ENCODE measurements at places on chromosomes 5 and 9.

DNA sequence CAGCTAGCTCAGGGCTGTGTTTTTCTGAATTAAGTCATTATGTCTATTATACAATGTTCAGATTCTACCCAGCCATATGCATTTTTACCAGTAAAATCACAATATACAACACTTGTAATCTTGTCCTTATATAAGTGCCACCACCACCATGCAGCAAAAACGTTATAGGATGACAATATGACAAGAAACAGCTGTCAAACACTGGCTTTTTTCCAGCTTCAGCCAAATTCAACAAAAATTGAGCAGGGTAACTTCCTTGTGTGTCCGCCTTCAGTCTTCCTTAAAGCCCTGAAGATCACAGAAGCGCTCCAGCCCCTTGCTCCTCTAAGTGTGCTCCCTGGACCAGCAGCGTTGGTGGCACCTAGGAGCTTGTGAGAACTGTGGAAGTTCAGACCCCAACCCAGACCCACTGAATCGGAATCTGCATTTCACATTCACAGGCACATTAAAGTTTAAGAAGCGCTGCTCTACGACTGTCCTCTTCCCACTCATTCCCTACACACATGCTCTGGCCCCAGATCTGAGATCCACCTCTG is 111.8 kb downstream of the LHFPL2 start:
- no peak for DNase-seq

GRCh38 chr9:106112935-106113334 is 418.6 kb downstream of the TMEM38B start:
- no peak for DNase-seq

DNA sequence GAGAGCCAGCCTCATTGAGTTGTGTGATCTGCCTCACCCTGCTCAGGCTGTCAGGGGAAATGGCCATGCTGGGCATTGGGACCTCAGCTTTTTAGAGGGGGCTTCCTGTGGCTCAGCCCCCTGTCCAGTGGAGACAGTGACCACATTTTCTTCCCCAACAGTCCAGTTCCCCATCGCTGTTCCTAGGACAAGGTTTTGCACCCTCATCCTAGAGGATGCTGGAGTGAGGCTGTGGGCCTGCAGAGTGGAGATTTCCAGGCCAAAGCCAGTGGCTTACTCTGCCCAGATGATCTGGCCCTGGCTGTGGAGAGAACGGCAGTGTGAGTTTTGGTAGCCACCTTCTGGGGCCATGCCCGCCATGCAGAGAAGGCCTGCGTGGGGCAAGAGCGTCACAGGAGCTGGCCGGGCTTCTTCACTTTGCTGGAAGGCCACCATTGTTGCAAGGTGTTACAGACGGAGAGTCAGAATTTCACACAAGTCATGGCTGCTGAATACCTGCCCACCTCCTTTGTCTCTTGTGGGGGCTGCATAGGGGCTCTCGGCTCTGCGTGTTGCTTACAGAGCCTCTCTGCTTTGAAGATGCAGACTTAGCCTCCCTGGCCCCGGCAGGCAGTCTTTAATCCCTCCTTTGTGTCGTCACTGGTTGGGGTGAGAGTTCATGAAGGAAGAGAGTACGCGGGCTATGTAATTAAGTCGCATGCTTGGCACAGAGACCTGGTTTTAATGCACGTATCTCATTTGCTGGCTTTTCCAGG is 35.2 kb upstream of the PITX1 start:
- DNase-seq, result no peak

- DNase-seq, result no peak
Measured at GRCh38 chr5:11640158-11640873, 263.9 kb downstream of the CTNND2 start.

DNA sequence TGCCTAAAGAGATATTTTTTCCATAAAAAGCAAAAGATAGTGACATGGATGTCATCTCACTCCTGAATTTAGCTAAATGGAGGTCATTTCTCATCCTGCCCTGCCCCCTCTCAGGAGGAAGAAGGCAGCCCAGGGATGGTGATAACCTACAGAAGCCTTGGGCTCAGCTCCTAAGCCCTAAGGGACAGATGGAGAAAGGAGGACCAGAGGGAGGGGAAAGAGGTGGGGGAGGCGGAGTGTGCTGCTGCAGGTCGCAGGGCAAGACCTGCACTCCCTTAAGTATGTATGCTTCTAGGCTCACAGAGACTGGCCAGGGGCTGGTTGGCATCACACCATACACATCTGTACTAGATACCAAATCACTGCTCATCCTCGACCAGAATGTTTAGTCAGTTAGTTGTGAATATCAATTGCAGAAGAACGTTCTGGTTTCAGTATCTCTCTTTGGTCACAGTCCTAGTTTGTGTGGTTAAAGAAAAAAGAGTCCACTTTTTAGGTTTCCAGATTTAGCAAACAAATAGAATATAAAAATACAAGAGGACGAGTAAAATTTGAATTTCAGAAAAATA is 18.4 kb upstream of the CDKN2AIPNL start:
- DNase-seq, result no peak

DNA sequence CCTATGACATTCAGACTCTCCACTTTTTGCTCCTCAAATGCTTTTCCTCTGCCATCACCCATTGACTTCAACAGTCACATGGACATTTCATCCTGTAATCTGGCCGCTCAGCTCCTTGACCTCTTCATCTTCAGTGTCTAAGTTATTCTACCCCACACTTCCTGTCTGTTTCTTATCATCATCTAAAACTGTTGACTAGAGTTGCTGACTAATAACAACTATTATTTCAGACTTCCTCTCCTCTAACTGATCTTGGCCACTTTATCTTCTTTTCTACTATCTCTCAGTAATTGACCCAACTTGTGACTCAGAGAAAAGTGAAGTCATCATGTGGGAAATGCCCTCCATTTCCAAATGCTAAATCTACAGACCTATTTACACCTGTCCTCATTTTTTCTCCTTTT is 254.7 kb upstream of the TRPC7 start:
- DNase-seq, result no peak

GRCh38 chr9:125260561-125260960 is 1.1 kb upstream of the GAPVD1 start:
- no peak for DNase-seq

GRCh38 chr5:150560401-150561191 is 52.7 kb downstream of the NDST1 start:
- DNase-seq, result peak; percentile 64

DNA sequence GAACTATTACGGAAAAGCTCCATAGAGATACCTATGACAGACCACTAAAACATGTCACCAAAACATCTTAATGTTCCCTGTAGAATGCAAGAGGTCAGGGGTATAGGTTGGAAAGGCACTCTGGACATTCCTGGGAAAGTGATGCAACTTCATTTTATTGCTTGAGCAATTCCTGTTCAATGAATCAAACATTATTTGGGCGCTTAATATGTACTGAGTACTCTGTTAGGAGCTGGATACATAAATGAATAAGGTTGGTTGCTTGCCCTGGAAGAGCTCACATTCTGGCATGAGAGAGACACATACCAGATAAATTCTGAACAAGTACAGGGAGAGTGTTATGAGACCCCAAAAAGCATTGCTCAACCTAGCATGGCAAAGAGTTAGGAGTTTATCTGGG is 408.9 kb upstream of the DMAC1 start:
- no peak for DNase-seq

DNA sequence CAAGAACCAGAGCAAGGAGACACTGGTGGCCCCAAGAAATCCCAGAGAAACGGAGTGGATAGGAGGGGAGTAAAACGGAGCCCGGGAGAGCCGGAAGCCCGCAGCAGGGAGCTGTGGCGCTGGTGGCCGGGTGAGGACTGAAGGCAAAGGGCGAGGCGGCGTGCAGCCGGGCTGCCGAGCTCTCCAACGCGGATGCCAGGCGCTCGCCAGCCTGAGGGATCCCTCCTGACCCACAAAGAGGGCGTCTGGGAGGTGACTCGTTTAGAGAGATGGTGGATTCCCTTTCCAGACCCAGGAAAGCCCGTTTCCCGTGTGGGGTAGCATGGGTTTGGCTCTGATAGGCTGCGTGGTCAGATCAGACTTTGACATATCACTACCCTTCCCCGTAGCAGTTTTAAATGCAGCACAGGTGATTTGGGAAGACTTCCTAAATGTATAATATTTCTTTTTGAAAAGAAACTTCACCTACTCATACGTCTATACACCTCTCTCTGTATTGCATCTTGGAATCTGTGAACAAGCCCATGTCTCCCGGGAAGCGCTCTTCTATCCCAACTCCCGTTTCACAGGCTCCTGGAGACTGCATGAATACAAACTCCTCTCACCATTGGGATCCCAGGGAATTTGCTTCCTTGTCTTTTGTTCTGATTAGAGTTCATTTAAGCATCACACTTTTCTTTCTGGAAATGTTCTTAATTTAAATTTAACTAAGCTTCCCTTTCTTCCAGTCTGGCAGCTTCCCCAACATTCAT is 158.1 kb downstream of the C9orf152 start:
- DNase-seq, result peak; percentile 42

DNA sequence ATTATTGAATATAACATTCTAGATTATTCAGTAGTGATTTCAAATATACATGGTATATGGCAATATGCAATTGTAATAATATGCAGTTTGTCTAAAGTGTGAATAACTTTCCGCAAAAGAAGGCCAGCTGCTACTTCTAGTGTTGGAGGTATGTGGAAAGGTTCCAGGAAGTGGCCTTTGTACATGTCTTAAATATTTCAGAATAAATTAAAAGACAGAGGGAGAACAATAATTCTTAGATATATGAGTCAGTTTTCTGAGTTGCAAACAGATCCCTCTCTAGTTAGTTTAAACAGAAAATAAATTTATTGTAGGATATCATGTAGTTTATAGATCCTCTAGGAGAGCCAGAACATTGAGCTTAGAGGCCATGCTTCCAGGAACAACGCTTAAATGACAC is 210.8 kb upstream of the ELL2 start:
- peak; percentile 90 for DNase-seq

- no peak for DNase-seq
Measured at GRCh38 chr5:44719856-44720255, 88.9 kb upstream of the MRPS30 start.

- no peak for DNase-seq
Measured at GRCh38 chr9:117745598-117745997, 41.4 kb downstream of the TLR4 start.

DNA sequence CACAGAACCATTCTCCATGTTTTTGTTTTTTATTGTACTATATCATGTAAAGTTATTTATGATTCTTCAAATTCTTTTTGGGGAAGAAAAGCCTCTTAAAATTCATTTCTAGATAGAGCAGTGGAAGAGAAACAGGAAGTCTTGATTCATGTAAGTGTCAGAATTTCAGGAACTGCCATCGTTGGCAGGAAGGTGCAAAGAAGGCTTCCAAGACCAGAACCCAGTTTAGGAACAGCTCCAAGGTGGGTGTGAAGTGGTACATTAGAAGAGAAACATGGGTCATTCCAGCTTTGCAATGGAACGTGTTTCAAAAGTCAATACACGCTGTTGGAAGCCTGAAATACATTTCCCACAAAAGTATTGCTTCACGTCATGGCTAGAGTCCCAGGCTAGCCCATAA is 14.8 kb downstream of the SAXO1 start:
- no peak for DNase-seq

DNA sequence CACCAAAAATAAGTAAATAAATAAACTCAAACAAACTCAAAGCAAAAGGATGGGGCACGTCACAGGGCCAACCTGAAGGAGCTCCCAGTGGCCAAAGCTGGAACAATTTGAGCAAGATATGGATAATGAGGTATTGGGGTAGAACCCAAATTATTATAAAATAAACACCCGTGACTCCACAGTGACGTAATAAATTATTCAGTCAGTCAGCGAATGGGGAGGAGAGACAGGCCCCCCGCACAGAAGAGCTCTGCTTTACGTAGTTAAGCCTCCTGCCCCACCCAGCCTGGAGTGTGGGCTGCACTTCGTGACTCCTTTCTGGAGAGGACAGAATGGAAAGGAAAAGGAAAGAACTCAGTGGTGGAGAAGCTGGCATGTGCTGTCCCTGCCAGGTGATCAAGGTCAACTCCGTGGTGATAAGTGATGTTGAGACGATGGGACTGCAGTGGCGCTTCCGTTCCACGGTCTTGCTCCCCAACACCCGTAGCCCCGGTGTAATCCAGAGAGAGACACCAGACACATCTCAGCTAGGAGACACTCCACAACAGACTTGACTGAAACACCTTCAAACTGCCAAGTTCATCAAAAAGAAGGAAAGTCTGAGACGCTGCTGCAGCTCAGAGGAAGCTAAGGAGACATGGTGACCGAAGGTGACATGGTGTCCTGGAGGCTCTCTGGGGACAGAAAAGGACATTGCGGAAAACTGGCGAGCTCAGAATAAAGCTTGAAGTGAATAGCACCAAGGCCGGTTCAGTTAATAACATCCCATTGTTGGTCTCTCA is 83.3 kb upstream of the COL5A1 start:
- no peak for DNase-seq

DNA sequence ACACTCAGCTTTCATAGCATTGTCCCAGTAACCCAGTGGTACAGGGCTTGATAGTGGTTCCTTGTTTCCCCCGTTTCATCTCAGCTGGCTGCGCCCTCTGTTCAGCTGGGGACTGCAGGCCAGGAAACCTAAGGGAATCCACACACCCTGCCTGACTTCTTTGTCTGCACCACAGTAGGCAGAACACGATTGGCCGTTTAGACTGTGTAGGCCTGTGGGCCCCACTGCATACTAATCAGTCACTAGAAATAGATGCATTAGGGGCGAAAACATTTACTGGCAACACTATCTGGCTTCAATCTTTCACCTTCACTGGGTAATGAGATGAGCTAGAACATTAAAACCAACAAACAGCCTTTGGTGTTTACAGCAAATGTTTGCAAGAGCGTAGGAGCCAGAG is 512.7 kb upstream of the BRINP1 start:
- no peak for DNase-seq

DNA sequence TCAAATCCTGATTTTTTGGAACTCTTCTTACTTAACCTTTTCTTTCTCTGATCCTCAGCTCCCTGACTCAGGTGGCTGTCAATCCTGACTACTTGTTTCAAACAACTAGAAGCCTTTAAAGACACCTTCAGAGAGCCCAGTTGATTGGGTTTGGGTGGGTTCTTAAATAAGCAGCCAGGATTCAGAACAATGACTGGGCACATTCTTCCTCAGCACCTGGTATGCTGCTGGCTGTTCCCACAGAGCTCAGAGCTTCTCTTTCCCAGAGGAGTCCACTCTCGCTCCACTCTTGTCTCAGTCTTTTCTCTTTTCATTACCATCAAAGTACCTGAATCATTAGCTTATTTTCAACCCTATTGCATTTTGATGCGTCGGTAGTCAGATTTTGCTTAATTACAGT is 22.5 kb downstream of the PCSK5 start:
- no peak for DNase-seq

DNA sequence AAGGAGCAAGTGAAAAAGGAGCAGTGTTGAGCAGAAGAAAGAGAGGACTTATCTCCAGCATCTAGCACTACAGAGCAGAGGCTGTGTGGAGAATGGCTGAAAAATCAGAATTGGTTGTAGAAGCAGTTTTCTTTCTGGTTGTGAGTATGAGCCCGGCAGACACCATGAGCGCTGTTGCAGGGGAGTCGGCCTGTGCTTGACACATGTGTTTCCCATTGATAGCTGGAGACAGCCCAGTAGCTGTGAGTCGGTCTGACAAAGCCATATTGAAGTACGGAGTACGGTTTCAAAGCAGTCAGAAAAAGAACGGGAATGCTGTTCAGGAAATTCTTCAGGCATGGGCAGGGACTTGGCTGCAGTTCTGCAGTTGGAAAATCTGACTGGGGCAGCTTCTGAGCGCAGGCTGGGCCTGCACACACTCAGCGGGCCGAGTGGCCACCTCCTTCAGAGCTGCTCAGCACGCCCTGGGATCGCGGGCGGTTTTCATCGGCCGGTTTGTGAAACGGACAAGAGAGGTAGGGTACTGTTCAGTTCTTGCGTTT is at the start of gene SGCD:
TSS of gene SGCD (plus strand) at position 447 of the 542 bp plus-strand sequence.
- DNase-seq, result peak; percentile 85
